ENCODE measurements at places on chromosomes 1 and 21.

DNA sequence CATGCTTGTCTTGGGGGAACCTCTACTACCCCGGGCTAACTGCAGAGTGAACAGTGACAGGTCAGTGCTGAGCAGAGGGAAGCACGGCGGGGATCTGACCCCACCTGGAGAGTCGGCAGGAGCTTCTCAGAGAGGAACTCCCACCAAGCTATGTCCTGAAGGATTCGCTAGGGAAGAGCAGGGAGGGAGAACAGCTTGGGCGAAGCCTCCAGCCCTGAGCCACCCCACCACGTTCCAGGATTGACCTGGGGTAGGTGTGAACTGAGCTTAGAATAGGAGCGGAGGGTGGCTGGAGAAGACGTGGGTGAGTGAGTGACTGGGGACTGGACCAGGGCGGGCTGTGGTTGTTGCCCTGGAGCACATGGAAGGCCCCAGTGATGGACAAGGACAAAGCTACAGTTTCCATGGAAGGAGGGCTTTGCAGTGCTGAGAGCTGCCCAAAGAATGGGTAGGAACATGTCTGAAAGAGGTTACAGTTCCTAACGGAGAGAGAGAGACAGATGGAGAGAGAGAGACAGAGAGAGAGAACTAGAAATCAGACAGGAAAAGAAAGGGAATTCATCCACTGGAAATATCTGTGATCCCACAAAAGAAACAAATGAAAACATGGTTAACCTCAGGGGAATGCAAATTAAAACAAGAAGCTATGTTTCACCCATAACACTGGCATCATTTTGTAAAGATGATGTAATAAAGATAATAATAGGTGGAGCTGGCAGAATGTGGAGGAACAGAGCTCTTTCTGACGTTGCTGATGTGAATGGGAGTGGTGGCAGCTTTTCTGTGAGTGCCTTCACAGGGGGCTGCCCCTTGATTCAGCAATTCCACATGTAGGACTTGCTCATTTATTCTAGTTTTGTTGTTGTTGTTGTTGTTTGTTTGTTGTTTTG is 17.2 kb downstream of the BSND start:
- no peak for DNase-seq

DNA sequence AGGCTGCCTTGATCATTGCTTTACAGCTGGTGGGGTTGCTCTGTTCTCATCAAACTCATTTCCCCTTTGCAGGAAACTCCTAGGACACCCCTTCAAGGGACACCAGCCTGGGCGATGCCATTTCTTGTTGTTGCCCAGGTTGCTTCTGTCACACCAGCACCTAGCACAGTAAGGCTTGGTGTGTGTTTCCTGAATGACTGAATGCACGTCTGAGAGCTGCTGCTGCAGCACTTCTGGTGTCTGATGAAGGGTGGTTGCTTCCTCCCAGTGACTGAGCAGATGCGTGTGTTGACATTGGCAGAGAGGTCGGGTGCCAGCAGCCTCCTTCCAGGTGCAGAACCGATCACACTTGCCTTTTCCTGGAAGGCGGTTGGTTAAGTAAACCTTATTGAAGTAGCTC is 477.4 kb downstream of the CAMTA1 start:
- DNase-seq: no peak

DNA sequence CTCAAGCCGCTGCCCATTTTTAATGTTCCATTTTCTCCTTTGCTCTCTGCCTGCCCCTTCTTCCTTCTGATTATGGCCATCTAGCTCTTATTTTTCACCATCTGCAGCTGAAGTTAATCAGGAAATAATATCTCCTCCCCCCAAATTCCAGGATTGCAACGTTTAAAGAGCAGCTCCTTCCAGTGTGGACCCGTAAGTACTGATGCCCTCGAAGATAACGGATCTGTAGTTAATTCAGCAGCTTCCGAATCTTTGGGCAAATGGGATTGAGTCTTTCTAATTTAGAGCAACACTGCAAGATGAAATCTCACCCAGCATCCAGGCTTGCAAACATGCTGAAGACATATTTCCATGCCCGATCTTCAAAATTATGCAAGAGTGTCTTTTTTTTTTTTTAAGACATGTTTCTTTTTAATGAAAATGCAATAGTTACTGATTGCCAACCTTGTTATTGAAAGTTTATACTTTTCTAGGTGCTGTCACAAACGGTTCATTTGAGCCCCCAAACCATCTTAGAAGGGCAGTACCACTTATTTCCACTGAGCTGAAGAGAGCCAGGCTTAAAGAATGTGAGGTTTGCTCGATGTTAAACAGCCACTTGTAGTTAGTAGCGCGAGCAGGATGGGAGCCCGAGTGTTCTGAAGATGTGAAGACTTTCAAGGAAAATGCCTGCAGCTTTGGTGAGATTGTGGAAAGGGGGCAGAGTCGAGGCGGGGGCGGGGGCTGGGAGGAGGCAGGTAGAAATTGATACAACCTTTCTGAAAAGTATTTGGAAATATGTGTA is 10.9 kb upstream of the RCAN3 start:
- DNase-seq: no peak

DNA sequence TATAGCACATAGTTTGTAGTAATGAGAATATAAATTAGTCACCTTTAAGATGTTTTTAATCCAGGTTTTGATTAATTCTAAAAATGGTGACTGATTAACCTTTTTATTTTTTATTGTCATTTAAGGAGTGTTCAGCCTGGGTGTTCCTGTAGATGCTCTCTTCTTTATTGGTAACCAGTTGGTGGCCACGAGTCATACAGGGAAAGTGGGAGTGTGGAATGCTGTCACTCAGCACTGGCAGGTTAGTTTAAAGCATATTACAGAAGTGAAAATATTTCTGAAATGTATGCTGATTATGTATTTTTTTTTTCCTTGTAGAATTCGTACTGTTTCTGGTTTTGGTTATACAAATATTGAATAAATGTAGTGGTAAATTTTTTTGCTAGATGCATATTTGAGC is 28.1 kb downstream of the KCTD3 start:
- DNase-seq: no peak

- DNase-seq: no peak
Observed at GRCh38 chr1:25174363-25174729, 58.0 kb downstream of the SYF2 start.

DNA sequence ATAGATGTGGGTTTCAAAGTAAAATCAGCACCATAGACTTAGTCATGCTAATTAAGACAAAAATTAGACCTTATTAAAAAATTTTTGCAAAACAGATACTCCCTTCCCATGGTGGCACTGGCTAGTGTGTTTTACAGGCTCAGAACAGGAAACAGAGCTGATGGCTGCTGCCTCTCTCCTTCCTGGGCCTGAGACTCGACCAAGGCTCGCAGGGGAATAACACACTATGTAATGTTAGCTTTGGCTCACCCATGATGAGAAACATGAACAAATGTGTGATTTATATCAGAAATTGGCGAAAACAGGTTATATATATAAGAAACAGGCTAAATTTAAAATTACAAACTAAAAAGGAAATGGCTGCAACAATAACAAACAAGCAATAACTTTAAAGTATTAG is 50.7 kb downstream of the ERG start:
- no peak for DNase-seq

GRCh38 chr1:202361224-202361623 is 12.7 kb downstream of the PPP1R12B start:
- no peak for DNase-seq

DNA sequence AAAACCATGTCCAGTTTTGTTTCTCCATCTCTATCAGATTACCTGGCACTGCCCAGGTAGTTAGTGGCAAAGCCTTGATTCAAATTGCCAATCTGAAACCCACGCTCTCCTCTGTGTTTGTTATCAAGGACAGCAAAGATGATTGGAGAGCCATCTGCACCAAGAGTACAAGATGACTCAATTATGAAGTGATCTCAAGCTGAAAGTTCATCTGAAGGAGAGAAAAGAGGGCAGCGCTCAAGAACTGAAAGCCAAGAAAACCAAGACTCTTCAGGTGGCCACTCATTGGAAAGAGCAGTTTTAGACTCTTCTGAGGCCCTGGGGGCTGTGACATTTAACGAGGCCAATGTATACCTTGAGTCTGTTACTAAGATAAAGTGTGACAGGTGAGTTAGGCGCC is 13.8 kb downstream of the RXRG start:
- DNase-seq: no peak

- DNase-seq: no peak
Observed at GRCh38 chr1:37410105-37410504, 64.3 kb upstream of the ZC3H12A start.

- no peak for DNase-seq
Observed at GRCh38 chr1:35553851-35554250, 3.4 kb downstream of the KIAA0319L start.

GRCh38 chr1:203627851-203628200 is 1.2 kb downstream of the ATP2B4 start:
- DNase-seq: no peak

DNA sequence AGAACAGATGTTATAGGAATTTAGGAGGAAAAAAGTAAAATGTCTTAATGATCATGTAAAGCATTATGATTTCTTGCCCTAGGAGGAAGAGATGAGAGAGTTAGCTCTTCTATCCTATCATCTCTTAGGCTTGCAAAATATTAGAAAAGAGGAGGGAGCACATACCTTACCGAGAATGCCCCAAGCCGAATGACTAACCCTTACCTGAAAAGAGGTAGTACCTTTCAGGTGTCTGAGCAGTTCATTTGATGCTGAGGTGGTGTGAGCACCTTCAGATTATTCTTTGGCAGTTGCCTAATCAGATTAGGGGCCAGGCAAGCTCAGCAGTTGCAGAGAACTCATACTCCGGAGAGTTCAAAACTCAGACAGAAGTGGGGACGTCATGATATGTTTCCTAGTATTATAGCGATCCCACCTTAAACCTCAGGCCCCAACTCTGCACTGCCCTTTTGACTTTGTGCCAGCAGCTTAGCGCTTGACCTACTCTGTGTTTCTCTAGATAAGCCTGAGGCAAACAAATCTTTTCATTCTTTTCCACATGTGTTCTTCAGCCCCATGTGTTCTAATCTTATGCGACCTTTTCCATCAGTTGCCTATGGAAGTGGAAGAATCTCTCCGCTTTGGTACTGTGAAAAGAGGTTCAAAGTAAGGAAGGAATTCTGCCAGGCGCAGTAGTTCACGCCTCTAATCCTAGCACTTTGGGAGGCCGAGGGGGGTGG is 52.5 kb downstream of the ATP2B4 start:
- no peak for DNase-seq

- no peak for DNase-seq
Observed at GRCh38 chr1:77659879-77660593, 22.4 kb downstream of the ZZZ3 start.

- no peak for DNase-seq
Observed at GRCh38 chr1:155182052-155182550, 8.5 kb downstream of the TRIM46 start.

DNA sequence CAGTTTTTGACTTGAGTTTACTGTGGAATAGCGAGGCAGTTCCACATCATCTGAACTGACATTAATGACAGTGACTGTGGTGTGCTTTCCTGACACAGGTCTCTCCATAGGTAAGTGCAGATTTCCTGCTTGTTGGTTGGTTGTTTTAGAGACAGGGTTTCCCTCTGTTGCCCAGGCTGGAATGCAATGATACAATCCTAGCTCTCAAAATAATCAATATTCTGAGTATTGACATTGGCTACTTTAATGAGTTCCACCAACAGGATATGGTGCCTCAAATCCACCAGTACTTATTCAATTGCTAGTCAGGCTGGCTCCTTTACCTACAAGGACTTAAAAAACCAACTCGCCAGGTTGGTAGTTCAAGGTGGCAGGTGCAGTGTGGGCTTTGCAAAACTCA is 63.8 kb downstream of the CLSTN1 start:
- no peak for DNase-seq

DNA sequence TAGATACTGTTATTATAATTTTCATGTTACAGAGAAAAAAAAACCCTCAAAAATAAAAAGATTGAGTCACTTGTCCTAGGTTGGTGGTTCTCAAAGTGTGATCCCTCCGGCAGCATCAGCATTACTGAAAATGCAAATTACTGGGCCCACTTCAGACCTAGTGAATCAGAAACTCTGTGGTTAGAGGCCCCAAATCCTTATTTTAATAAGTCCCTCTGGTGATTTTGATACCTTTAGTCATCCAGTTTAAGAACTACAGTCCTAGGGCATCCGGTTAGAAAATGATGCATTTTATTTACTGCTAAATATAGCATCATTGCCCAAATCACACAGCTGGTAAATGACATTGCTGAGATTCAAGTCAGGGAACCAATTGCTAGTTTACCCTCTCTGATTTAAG is 203.7 kb upstream of the RUNX1 start:
- no peak for DNase-seq

DNA sequence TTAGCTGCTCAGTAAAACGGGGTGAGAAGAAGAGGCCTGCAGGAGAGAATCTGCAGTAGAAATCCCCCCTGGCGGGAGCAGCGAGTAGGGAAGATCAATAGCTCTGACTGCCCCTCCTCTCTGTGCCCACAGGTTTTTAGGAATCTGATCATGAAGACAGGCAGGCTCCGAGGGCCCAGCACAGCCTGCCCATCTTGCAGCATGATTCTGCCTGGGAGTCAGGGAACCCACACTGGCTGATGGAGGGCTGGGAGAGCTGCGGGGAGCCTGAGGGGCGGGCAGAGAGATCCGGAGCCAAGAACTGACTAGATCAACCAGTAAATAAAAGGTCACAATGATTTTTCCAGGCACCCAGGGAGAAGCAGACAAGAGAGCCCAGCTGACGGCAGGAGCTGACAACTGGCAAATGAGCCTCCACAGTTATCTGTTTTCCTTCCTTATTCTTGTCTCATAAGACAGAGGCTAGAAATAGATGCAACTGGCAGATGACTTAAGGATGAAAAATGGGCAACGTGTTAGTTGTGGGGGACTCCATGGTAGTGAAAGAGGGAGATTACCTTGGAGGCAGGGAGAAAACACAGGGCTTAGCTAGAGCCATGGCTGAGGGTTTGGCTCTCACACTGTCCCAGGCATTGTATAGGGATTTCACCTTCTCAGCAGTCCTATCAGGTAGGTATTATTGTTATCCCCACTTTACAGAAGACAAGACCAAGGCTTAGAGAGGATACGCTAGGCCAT is 116.2 kb downstream of the PLXNA2 start:
- DNase-seq: no peak

GRCh38 chr1:199780948-199781670 is 246.4 kb upstream of the NR5A2 start:
- DNase-seq: no peak

- DNase-seq: no peak
Observed at GRCh38 chr21:44537930-44538911, 1.8 kb downstream of the KRTAP10-1 start.

DNA sequence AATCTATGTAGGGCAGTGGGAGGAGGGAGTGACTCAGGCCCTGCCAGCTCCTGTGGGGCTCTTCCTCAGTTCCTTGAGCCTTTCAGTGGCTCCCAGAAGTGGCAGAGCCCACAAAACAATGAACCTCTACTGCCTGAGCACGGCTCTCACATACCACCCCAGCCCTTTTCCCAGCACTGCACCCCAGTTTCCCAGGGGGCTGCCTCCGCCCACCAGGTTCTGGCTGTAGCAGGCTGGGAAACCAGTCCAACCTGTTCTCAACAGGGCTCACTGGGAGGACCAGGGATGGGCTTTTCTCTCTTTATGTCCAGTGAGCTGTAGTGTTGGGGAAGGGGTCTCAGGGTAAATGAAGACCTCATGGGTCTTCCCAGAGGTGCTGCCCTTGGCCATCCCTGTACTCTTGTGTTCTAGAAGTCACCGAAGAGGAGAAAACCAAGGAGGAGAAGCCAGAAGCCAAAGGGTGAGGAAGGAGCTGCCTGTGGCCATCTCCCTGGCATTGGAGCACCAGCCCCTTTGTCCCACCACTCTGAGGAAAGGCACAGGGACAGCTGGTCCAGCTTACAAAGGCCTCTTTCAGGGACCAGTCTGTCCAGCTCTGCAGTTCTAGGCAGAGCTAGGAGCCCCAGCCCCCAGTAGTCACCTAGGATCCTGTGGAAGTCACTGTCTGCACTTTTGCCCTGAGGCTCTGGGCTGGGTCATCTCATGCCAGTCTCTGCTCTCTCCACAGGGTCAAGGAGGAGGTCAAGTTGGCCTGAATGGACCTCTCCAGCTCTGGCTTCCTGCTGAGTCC is 3.5 kb downstream of the MARCKSL1 start:
- DNase-seq: no peak

All from CD4-positive, alpha-beta T cell treated with Interleukin-15 for 1 hour (primary cell).